Temporal lobe (tissue), 4 donors: ENCODE measurements at places on chromosomes 7 and 10. TPM values are rescaled to one million over a fixed set of nuclear protein-coding genes. Genes with fewer than 3 reads are reported as not detected.

The FGFR2 gene
- total RNA-seq = 46.7 TPM

The OPALIN gene
- not detected for total RNA-seq

The C7orf33 gene
- total RNA-seq = not detected

The RASA4 gene
- 32.9 TPM for total RNA-seq

The POLR2J2 gene
- total RNA-seq = 3.2 TPM

The OLAH gene
- 0.25 TPM for total RNA-seq

The SPDYE8 gene
- total RNA-seq = 0.25 TPM

The SFRP4 gene
- 2.5 TPM for total RNA-seq

The ACSM6 gene
- total RNA-seq = not detected

The CCNY gene
- total RNA-seq = 28.3 TPM

The PLXDC2 gene
- total RNA-seq = 9.3 TPM

The LIPN gene
- total RNA-seq = 0.25 TPM

The AMPH gene
- total RNA-seq = 47.0 TPM

The CALCR gene
- total RNA-seq = not detected

The WIPF3 gene
- 6.6 TPM for total RNA-seq

The TMEM139 gene
- total RNA-seq = not detected

The ELN gene
- total RNA-seq = 11.3 TPM

The PBLD gene
- 5.4 TPM for total RNA-seq

The MMD2 gene
- total RNA-seq = 4.4 TPM

The IDE gene
- 13.3 TPM for total RNA-seq

The C10orf67 gene
- 0.25 TPM for total RNA-seq

The APBB1IP gene
- 0.98 TPM for total RNA-seq

The ETV1 gene
- 34.4 TPM for total RNA-seq

The CNTNAP2 gene
- 83.8 TPM for total RNA-seq

The EFCAB10 gene
- 2.7 TPM for total RNA-seq

The TDRD1 gene
- 0.25 TPM for total RNA-seq

The PMS2 gene
- total RNA-seq = 26.6 TPM

The DKK1 gene
- total RNA-seq = 3.0 TPM

The PCGF5 gene
- 17.7 TPM for total RNA-seq

The ASZ1 gene
- total RNA-seq = not detected

The NRCAM gene
- 175 TPM for total RNA-seq

The SFRP5 gene
- 1.2 TPM for total RNA-seq

The ARPC1B gene
- total RNA-seq = 6.9 TPM

The HOXA9 gene
- total RNA-seq = 0.25 TPM

The GDF10 gene
- total RNA-seq = 7.6 TPM

The PALD1 gene
- total RNA-seq = 4.9 TPM

The AKR1C4 gene
- not detected for total RNA-seq
